ENCODE measurements at places on chromosomes 16 and 17. TPM values are rescaled to one million over a fixed set of nuclear protein-coding genes. Genes with fewer than 3 reads are reported as not detected.

DNA sequence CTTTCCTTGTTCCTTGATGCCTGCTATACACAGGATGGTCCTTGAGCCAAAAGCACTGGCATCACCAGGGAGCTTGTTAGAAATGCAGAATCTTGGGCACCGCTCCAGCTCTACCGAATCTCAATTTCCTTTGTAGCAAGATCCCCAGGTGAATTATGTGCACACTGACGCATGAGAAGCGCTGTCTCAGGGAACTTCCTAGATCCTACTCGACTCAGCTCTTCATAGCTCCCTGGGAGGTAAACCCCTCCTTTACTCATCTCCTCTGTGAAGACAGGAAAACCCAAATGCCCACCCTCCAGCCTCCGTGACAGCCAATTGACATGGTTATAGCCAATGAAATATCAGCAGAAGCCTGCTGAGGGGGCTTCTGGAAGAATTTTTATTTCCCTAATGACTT, 4.1 kb downstream of the USP31 start:
- no peak for DNase-seq

DNA sequence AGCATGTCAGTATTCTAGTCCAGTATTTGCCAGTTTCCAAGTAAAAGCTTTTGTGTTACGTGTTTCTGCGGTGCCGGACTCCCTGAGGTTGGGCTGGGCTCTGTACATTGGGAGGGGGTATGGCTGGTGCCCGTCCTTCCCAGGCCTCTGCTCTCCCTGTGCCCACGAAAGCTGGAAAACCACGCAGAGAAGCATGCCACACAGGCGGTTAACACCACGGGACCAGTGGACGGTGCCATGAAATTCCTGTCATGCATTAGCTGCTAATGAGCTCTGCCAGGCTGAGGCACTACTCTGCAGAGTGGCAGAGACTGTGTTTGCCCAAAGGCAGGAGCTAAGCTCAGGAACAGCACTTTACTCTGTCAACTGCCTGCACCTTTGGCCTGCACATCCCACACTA, 8.1 kb downstream of the SMIM5 start:
- DNase-seq: no peak

DNA sequence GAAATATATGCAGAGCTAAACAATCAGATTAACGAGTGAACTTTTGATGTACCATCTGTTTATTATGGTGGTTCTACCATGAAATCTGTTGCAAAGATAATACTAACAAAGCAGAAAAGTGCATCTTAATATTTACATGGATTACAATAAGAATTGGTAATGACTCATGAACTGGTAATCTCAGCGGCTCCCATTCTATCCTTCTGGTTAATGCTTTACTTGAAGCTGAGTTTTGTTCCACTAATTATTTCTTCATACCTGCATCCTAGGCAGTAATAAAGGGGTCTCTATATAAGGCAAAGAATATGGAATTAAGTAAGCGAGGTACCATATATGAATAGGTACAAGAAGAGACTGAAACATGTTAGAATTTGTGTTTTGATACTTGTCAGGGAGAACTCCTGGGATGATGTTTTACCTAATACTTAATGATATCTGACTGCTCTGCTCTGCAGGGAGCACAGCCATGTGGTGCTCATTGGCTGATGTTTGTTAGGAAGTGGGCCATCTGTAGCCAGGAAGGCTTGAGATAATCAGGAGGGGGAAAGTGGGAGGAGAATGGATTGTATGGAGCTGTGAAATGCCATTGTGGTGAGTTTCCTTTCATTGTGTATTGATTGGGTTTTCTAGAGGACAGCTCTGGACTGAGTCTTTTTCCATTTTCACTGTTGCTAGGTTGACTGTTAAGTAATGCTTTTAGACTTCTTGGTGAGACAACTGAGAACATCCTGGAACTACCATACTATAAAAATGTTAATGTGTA, 52.6 kb downstream of the MAP2K6 start:
- DNase-seq: no peak

GRCh38 chr16:21685034-21685455, 21.3 kb downstream of the OTOA start:
- DNase-seq: no peak

DNA sequence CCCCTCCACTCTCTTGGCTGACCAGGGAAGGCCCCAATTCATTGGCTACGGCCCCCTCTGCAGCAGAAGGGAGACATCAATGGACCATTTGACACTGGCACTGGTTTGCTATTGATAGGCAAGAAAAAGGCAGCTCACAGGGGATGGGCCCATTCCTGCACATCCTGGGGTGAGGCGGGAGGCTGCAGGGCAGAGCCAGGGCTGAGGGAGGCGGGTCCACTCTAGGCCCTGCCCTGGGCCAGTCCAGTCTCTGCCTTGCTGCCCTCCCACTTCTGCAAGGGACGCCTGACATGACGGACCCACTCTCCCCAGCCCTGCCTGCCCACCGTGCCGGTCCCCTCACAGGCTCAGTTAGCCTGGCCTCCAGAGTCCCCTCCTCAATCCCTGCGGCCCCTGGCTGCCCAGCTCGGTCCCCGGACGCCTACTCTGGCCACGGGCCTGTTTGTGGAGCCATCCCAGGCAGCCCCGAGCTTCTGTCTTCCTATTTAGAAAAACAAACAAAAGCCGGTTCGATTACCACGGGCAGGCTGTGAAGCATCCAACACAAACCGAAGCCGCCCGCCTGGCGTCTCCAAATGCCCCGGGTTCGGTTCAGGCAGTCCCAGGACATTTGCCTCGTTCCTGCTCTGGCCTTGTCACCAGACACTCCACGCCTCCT, 160.7 kb downstream of the IRX5 start:
- DNase-seq: no peak

- DNase-seq: no peak
These were observed 68.4 kb upstream of the GSG1L start for GRCh38 chr16:28131743-28132393.

Gene CACNG3
- not detected for polyA plus RNA-seq

Gene NPB
- 0.41 TPM for polyA plus RNA-seq

Gene ASPA
- 27.8 TPM for polyA plus RNA-seq

Gene MYO15A
- polyA plus RNA-seq: 3.5 TPM

Data from left renal pelvis (tissue), 4 donors.